Activated CD8-positive, alpha-beta T cell treated with anti-CD3 and anti-CD28 coated beads for 36 hours (primary cell): ENCODE measurements at places on chromosomes 5 and 9.

GRCh38 chr9:89323390-89323789, 5.1 kb downstream of the SECISBP2 start:
- peak overlapping the region; percentile 57 for H3K27ac ChIP-seq
- no peak overlapping the region for H3K4me3 ChIP-seq
- no peak for DNase-seq
- peaks cover 57% of the 10 kb centered on the region for H3K4me1 ChIP-seq

DNA sequence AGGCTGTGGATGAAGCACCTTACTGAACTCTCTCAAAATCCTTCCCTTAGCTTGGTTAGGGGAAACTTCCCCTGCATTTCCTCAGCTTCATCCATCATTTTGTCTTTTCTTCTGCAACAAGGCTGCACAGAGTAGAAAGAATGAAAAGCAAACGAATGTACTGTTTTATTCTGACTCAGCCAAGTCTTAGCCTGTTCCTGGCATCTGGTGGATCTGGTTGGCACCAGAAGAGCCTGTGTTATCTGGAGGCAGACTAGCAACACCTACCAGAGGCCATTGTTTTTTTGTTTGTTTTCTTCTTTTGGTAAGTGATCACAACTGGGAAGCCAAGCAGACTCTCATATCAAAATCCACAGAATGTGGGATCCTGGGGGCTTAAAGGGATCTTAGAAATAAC, 200.7 kb downstream of the FANCC start:
- H3K27me3 ChIP-seq, result no peaks in the 10 kb centered on the region
- DNase-seq, result no peak
- no peaks in the 10 kb centered on the region for H3K4me1 ChIP-seq
- no peak overlapping the region for H3K4me3 ChIP-seq
- no peaks in the 10 kb centered on the region for H3K36me3 ChIP-seq
- H3K27ac ChIP-seq, result no peak overlapping the region

DNA sequence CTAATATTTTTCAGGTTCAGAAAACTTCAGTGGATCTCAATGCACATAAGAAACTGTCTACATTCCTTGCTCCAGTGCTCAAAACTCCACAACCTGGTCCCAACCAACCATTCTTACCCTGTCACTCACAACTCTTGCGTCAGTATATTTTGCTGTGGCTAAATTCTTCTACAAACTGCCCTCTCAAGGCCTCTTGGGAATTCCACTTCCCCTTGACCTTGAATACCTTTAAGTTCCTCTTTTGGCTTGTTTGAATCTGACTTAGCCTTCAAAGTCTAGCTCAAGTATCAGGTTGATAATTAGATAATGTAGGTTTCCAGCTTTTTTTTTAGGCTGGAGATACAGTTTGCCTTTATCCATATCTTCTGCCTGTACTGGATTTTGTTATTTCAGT, 128.3 kb downstream of the SLF1 start:
- DNase-seq, result no peak
- H3K27ac ChIP-seq, result no peak overlapping the region
- H3K36me3 ChIP-seq, result no peaks in the 10 kb centered on the region
- H3K4me3 ChIP-seq, result no peak overlapping the region
- H3K27me3 ChIP-seq, result no peaks in the 10 kb centered on the region

- no peak overlapping the region for H3K4me3 ChIP-seq
- DNase-seq, result no peak
- H3K27me3 ChIP-seq, result peaks cover 4% of the 10 kb centered on the region
- no peak overlapping the region for H3K27ac ChIP-seq
- no peaks in the 10 kb centered on the region for H3K4me1 ChIP-seq
Observed at GRCh38 chr5:144598451-144599068, 427.9 kb downstream of the KCTD16 start.

- H3K27ac ChIP-seq, result no peak overlapping the region
- H3K27me3 ChIP-seq, result no peaks in the 10 kb centered on the region
- H3K4me3 ChIP-seq, result no peak overlapping the region
- H3K36me3 ChIP-seq, result no peaks in the 10 kb centered on the region
- peaks cover 12% of the 10 kb centered on the region for H3K4me1 ChIP-seq
Observed at GRCh38 chr5:89308606-89309040, 425.6 kb upstream of the MEF2C start.

DNA sequence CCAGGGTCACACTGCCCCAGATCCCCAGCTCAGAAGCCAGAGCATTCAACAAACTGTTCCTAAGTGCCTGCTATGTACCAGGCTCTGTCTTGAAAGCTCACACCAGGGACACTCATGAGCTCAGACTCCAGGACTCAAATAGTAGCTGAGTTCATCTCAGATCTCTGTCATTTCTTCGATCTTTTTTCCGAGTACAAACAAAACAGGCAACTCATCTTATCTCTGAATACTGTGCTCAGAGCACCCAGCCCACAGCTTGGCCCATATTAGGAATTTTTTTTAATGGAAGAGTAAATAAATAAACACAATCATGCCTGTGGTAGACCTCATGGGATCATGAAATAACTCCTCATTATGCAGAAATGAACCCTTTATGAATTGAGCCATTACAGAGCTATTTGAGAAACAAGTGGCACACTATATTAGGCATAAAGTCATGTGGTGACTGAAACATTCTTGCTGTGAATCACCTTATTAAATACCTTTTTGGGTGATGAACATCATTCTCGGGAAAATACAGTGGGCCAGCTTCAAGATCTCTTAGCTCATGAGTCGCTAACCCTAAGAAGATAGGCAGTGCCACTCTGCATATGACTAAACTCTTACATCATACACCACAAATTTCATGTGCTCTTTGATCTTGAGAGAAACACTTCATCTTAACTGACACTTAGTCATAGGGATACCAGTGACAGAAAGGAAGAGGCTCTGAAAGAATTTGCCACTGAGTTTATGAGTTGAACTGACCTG, 9.9 kb downstream of the SH3RF2 start:
- no peak overlapping the region for H3K4me3 ChIP-seq
- peaks cover 22% of the 10 kb centered on the region for H3K4me1 ChIP-seq
- peak overlapping the region; percentile 39 for H3K27ac ChIP-seq
- peaks cover 12% of the 10 kb centered on the region for H3K27me3 ChIP-seq

GRCh38 chr9:76092572-76092971, 202.1 kb downstream of the PCSK5 start:
- H3K27me3 ChIP-seq, result no peaks in the 10 kb centered on the region
- no peak overlapping the region for H3K27ac ChIP-seq
- H3K4me1 ChIP-seq, result no peaks in the 10 kb centered on the region
- no peak for DNase-seq
- H3K36me3 ChIP-seq, result peaks cover 2% of the 10 kb centered on the region

GRCh38 chr5:123207081-123207537, 118.1 kb downstream of the PRDM6 start:
- peaks cover 8% of the 10 kb centered on the region for H3K27me3 ChIP-seq
- no peaks in the 10 kb centered on the region for H3K36me3 ChIP-seq
- no peak overlapping the region for H3K4me3 ChIP-seq
- H3K4me1 ChIP-seq, result no peaks in the 10 kb centered on the region

DNA sequence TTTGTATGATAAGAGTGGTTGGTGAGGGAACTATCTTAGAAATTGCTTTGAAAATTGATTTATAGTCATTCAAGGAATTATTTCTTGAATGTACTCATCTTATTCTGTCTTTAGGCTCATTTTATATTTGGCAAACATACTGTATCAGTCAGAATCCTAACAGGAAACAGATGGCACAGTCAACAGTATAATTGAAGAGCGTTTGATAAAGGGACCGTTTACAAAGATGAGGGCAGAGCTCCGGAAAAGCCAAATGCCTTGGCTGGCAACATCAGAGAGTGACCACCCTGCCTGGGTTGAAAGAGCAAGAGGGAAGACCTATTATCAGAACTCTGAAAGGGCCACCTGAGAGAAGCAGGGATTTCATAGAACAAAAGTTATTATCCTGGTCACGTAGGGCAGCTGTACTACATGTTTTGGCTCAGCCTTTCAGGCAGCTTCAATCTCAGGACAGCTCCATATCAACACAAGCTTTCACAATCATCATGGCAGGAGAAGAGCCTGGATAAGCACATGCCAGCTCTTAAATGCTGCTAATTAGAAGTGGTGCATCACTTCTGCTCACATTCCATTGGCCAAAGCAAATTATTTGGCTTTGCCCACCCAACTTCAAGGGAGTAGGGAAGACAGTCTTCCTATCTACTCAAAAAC, 47.2 kb upstream of the ARL15 start:
- H3K27ac ChIP-seq, result no peak overlapping the region
- no peak overlapping the region for H3K4me3 ChIP-seq
- H3K27me3 ChIP-seq, result peaks cover 10% of the 10 kb centered on the region
- peaks cover 5% of the 10 kb centered on the region for H3K36me3 ChIP-seq

GRCh38 chr9:22332202-22332601, 114.4 kb upstream of the DMRTA1 start:
- no peak overlapping the region for H3K27ac ChIP-seq
- no peaks in the 10 kb centered on the region for H3K27me3 ChIP-seq
- no peak for DNase-seq
- no peaks in the 10 kb centered on the region for H3K36me3 ChIP-seq
- H3K4me3 ChIP-seq, result no peak overlapping the region
